Peyer's patch (tissue), 4 donors: ENCODE measurements at places on chromosomes 12 and 14.

- DNase-seq = no peak
- peaks cover 7% of the 10 kb centered on the region for H3K4me1 ChIP-seq
- H3K27ac ChIP-seq = no peak overlapping the region
- no peaks in the 10 kb centered on the region for H3K36me3 ChIP-seq
These were observed 66.8 kb upstream of the RFLNA start for GRCh38 chr12:124227951-124228711.

DNA sequence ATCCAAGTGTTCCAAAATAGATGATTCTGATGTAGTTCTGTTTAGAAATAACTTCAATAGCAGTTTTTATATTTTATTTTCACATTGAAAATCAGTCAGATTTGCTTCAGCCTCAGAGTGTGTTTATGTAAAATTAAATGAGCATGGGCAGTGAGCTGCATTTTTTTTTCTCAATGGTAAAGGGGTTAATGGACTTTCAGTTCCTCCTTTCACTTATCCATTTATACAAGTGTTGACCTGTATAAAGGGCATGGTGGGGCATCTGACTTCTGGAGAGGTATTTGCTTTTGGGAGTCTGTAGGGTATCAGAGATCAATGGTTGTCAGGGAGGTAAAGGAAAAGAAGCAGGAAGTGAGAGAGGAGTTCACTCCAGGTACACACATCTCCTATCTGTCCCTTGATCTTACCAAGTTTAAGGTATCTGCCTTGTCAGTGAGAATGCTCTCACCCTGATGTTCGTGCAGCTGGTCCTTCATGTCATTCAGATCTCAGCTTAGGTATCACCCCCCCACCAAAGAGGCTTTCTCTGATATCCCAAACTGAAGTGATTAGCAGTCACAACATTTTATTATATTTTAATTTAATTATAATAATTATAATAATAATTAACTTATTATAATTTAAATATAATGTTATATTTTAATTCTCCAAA is 181.6 kb upstream of the LMNTD1 start:
- no peaks in the 10 kb centered on the region for H3K36me3 ChIP-seq
- no peak for DNase-seq
- H3K27ac ChIP-seq = no peak overlapping the region
- H3K4me3 ChIP-seq = no peak overlapping the region

DNA sequence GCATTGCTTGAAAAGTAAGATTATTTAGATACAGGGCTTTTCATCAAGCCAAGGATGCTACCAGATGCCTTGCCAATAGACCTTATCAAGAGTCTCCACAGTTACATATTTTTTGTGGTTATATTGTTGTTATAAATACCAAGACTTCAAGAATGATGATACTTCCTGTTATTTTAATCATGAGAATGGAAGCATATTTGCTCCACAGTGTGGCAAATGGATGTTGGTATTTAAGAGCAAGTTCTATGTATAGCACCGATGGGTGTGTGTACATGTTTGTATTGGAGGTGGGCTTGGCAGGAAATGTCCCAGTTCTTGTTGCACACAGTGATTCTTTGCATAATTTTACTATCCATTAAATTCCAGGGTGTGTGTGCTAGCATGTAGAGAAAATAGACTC is 4.4 kb upstream of the NID2 start:
- no peak overlapping the region for H3K27ac ChIP-seq
- H3K36me3 ChIP-seq = no peaks in the 10 kb centered on the region
- H3K4me1 ChIP-seq = peaks cover 16% of the 10 kb centered on the region
- no peaks in the 10 kb centered on the region for H3K27me3 ChIP-seq
- no peak overlapping the region for H3K4me3 ChIP-seq

DNA sequence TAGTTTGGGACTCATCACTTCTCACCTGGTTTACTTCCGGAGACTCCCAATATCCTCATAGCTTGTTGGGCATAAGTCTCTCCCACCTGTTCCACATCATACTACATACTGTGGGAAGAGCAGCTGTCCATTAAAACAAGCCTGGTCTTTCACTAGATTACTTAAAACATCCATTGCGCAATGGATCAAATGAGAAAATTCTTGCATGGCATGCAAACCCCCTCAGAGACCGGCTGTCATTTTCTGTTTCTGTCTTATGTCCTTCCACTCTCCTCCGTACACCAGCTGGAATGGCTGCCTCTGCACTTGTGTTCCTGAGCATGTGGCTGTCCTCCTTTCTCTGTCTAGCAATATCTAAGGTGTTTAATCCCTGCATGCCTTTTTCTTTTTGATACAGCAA is 265.6 kb downstream of the TMEM117 start:
- DNase-seq = no peak
- no peak overlapping the region for H3K4me3 ChIP-seq
- H3K27ac ChIP-seq = no peak overlapping the region

GRCh38 chr14:96698960-96699539 is 98.1 kb upstream of the VRK1 start:
- no peak overlapping the region for H3K4me3 ChIP-seq
- H3K27ac ChIP-seq = no peak overlapping the region
- H3K27me3 ChIP-seq = no peaks in the 10 kb centered on the region
- DNase-seq = no peak

- DNase-seq = no peak
- no peaks in the 10 kb centered on the region for H3K36me3 ChIP-seq
- H3K27me3 ChIP-seq = no peaks in the 10 kb centered on the region
- H3K4me1 ChIP-seq = no peaks in the 10 kb centered on the region
These were observed 241.7 kb downstream of the CEP128 start for GRCh38 chr14:80699861-80700260.

GRCh38 chr12:6946033-6946919 is 2.5 kb downstream of the C12orf57 start:
- H3K27ac ChIP-seq = peak overlapping the region; percentile 97
- H3K4me1 ChIP-seq = peaks cover 34% of the 10 kb centered on the region
- H3K4me3 ChIP-seq = peak overlapping the region; percentile 26
- DNase-seq = peak; percentile 95
- H3K27me3 ChIP-seq = no peaks in the 10 kb centered on the region

GRCh38 chr14:93804654-93805053 is 16.4 kb upstream of the PRIMA1 start:
- no peaks in the 10 kb centered on the region for H3K27me3 ChIP-seq
- H3K36me3 ChIP-seq = no peaks in the 10 kb centered on the region
- H3K4me1 ChIP-seq = no peaks in the 10 kb centered on the region
- DNase-seq = no peak
- no peak overlapping the region for H3K4me3 ChIP-seq

DNA sequence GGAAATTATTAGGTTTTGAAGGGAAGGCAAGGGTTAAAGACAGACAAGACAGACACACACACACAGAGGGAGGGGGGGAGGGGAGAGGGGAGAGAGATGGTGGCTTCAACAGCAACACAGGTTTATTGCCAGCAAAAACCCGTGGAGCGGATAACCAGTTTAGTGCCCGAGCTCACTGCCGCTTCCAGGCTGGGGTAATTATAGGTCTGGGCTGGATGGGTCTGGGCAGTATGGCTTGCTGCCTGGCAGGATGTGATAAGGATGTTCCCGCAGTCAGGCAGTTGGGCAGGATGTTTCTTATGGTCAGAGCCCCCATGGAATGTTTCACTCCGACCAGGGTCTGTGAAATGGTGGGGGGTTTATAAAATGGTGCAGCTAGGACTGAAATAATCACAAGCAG is 4.4 kb upstream of the TDRD9 start:
- H3K4me1 ChIP-seq = no peaks in the 10 kb centered on the region
- DNase-seq = no peak
- no peak overlapping the region for H3K4me3 ChIP-seq
- no peaks in the 10 kb centered on the region for H3K27me3 ChIP-seq

DNA sequence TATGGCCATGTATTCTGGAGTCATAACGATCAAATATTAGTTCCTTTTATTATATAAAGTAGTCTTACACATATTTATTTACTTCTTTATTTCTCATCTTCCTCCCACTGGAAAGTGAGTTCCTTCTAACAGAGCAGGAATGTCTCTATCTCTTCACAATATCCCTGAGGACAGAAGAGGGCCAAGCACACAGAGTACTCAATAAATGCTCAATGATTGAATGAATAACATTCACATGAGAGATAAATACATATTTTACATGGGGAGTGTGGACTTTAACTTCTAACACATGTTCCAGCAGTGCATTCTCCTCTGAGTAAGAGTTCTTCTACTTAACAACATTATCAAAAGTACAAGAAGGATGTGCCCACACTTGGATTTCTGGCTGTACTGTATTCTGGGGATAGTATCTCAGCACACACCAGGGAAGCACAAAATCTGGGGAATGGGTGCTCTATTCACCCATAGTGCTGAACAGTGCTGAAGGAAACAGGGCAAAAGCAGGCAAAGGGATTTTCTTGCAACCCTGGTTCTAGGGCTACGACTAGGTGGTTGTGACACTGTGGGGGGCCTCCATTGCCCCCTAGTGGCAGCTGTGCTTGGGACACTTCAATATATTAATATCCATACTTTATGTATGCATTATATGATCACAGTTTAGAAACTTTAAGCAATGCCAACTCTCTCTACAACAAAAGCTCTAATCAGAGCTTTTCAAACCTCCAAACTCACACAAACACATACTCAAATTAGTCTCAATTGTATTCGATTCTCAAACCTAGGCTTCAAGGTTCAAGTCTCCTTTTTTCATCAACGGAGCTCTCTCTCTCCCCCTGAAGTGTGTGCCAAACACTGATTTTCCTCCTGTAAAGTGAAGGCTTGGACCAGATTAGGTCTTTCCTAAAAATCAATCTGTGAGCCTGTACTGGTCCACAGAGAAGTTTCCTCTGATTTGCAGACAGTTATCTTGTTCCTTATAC is 115.5 kb downstream of the SLC2A13 start:
- peak; percentile 54 for DNase-seq
- no peaks in the 10 kb centered on the region for H3K4me1 ChIP-seq
- H3K27ac ChIP-seq = no peak overlapping the region
- H3K27me3 ChIP-seq = no peaks in the 10 kb centered on the region
- H3K4me3 ChIP-seq = no peak overlapping the region

DNA sequence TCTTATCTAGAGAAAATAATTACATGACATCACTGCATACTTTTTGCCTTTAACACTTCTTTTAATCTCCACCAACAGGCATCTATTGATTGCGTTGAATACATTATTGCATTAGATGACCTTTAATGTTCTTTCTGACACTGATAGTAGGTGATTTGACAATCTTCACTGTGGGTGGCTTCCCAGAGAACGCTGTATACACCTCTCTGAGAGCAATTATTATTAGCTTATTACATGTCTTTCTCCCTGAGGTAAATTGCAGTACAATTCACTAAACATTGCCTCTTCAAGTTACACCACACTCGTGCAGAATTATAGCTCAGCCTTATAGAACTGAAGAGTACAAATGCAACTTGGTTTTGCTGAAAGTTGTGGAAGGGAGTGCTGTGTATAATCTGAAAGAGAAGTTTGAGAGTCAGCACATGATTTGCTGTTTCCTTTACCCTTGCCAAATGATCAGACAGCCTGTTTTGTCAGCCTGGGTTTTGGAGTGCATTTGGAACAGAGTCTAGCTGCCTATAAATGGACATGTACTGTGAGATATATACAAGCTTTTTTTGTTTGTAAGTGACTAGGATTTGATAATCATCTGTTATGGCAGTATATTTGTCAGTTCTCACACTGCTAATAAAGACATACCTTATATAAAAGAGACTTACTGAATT is 369.2 kb downstream of the CCER1 start:
- no peaks in the 10 kb centered on the region for H3K36me3 ChIP-seq
- H3K4me1 ChIP-seq = no peaks in the 10 kb centered on the region
- H3K27me3 ChIP-seq = no peaks in the 10 kb centered on the region

- H3K27ac ChIP-seq = no peak overlapping the region
- H3K36me3 ChIP-seq = no peaks in the 10 kb centered on the region
- no peaks in the 10 kb centered on the region for H3K27me3 ChIP-seq
- no peak for DNase-seq
- no peaks in the 10 kb centered on the region for H3K4me1 ChIP-seq
These were observed 68.7 kb downstream of the ARF6 start for GRCh38 chr14:49961270-49962222.

- no peaks in the 10 kb centered on the region for H3K4me1 ChIP-seq
- no peak for DNase-seq
- peaks cover 28% of the 10 kb centered on the region for H3K27me3 ChIP-seq
These were observed 6.5 kb upstream of the OTX2 start for GRCh38 chr14:56816574-56817391.

GRCh38 chr14:36771028-36771640 is 109.5 kb downstream of the PAX9 start:
- H3K27ac ChIP-seq = no peak overlapping the region
- H3K36me3 ChIP-seq = no peaks in the 10 kb centered on the region
- H3K27me3 ChIP-seq = no peaks in the 10 kb centered on the region
- no peak for DNase-seq
- no peak overlapping the region for H3K4me3 ChIP-seq

DNA sequence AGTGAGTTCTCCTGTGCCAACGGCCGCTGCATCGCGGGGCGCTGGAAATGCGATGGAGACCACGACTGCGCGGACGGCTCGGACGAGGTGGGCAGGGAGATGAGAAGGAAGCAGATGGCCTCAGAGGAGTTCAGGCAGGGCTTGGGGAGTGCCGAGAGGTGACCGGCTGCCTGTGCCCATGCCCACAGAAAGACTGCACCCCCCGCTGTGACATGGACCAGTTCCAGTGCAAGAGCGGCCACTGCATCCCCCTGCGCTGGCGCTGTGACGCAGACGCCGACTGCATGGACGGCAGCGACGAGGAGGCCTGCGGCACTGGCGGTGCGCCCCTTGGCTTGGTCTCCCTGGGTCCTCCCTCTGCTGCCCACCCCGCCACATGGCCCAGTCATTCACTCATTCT is 13.4 kb upstream of the NXPH4 start:
- no peaks in the 10 kb centered on the region for H3K4me1 ChIP-seq
- H3K27me3 ChIP-seq = no peaks in the 10 kb centered on the region
- no peak overlapping the region for H3K4me3 ChIP-seq
- peaks cover 97% of the 10 kb centered on the region for H3K36me3 ChIP-seq
- DNase-seq = no peak
- H3K27ac ChIP-seq = no peak overlapping the region

- no peaks in the 10 kb centered on the region for H3K36me3 ChIP-seq
- DNase-seq = no peak
- H3K27me3 ChIP-seq = no peaks in the 10 kb centered on the region
- H3K27ac ChIP-seq = no peak overlapping the region
- H3K4me3 ChIP-seq = no peak overlapping the region
These were observed 17.5 kb upstream of the FAR2 start for GRCh38 chr12:29131539-29131938.

DNA sequence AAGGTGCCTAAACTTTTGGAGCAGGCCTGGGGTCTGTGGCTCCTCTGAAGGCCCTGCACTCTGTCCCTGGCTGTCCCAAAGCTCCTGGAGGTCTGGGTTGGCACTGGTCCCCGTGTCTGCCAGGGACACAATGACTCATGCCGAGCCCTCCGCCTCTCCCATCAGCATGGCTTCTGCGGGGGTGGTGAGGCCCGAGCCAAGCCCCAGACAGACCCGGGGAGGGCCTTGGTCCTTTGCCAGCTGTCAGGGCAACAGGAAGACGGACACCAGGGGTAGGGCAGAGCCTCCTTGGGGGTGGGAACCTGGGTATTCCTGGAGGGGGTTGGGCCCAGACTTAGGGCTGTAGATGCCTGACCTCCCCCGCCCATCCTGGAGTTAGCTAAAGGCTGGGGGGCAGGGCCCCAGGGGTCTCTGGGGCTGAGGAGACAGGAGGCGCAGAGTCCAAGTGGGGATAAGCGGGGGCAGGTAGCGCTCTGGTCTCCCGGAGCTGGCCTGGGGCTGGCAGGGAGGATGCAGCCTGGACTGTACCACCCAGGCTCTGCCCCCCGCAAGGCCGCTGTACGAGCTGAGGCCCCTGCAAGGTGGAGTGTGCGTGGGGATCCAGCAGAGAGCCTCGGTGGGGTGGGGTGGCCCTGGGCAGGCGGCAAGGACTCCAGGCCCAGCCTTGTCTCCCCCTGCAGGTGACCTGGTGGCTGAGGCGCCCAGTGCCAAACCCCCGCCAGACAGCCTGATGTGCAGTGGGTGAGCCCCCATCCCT is 16.4 kb upstream of the PUS1 start:
- DNase-seq = no peak
- H3K36me3 ChIP-seq = peaks cover 93% of the 10 kb centered on the region
- no peak overlapping the region for H3K4me3 ChIP-seq
- H3K27ac ChIP-seq = no peak overlapping the region
